ENCODE measurements at places on chromosomes 13 and 19.

DNA sequence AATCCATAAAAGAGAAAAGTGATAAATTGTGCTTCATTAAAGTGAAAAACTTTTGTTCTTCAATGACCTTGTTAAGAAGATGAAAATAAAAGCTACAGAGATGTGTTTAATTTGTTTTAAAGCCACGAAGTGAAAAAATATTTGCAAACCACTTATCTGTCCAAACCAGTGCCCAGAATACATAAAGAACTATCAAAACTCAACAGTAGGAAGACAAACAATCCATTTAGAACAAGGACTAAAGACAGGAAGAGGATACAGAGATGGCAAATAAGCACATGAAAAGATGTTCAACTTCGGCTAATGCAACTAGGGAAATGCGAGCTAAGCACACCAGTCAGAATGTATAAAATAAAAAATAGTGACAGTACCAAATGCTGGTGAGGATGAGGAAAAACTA is 15.0 kb downstream of the GJB6 start:
- no peak for DNase-seq

GRCh38 chr13:27918041-27918917 is 1.5 kb upstream of the PDX1 start:
- no peak for DNase-seq

DNA sequence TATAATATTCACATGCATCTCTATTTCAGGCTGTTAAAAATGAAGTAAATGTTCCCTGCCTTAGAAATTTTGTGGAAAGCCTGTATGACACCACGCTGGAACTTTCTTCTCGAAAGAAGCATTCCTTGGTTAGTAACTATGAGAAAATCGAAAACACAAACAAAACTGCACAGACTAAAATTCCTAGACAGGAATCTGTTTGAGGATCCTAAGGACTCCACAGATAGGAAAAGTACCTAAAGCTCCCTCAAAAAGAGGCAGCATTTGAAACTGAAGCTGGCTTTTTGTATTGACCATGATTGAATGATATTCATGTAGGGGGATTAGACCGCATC is 103.4 kb downstream of the FRY start:
- peak; percentile 41 for DNase-seq

- DNase-seq, result no peak
These were observed 25.1 kb downstream of the PPP1R37 start for GRCh38 chr19:45118106-45118505.

- DNase-seq, result no peak
These were observed 40.3 kb upstream of the ARHGEF7 start for GRCh38 chr13:111074826-111075225.

- no peak for DNase-seq
These were observed 14.0 kb downstream of the EXOSC8 start for GRCh38 chr13:37014609-37015008.

- DNase-seq, result no peak
These were observed 333.2 kb downstream of the FOXO1 start for GRCh38 chr13:40333226-40333625.

DNA sequence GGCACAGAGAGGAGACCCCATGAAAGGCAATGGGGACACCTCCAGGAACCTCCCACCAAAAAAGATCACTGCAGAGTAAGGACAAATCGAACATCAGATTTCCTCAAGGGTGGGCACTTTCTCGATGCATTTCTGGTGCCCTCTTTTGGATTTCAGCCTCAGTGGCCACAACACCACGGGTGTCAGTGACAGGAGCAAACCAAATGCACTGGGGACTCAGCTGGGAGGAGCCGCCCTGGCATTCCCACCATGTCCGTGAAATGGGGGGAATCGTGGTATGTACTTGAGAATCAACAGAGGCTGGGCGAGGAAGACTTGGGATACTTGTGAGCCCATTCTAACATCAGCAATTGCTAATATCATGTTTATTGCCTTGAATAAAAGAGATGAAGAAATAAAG is 16.3 kb downstream of the FAM187B start:
- DNase-seq, result no peak

GRCh38 chr19:18735752-18736151 is 52.3 kb downstream of the CRTC1 start:
- no peak for DNase-seq

- no peak for DNase-seq
These were observed 38.8 kb upstream of the ALOX5AP start for GRCh38 chr13:30696278-30697176.

GRCh38 chr13:77345150-77345780 is 18.4 kb upstream of the MYCBP2 start:
- DNase-seq, result no peak

DNA sequence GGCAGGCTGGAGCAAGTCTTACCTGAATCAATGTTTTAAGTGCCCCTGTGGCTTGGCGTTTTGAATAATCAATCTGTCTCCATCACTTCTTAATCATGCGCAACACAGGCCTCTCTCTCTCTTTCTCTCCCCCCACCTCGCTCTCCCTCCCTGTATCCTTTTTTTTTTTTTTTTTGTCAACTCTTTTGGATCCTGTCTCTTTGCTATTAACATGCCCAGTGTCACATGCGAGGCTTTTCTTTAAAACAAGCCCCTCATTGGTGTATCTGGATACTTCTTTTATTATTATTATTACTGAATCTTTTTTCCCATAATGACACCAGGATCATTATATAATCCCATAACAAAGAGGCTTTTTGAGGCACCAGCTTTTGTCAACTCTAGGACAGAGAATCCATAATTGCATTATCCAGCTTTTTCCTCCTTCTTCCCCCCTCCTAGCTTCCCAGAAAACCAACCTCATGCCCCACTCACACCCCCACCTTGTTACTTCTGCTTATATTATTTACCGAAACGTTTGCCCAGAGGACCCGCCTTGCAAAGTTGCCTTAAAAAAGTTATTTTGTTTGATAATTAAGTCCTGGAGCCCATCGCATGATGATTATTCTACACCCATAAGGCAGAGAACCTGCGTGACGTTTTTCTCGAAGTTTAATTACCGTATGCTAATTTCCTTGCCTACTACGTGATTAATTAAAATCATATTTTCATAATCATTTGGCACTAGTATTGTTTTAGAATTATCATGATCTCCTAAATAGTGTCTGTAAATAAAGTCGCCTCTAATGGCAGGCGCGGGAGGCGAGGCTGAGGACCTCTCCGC is 148.1 kb upstream of the ZNF536 start:
- no peak for DNase-seq

- DNase-seq, result no peak
These were observed 118.2 kb upstream of the SLC10A2 start for GRCh38 chr13:103184413-103184812.

DNA sequence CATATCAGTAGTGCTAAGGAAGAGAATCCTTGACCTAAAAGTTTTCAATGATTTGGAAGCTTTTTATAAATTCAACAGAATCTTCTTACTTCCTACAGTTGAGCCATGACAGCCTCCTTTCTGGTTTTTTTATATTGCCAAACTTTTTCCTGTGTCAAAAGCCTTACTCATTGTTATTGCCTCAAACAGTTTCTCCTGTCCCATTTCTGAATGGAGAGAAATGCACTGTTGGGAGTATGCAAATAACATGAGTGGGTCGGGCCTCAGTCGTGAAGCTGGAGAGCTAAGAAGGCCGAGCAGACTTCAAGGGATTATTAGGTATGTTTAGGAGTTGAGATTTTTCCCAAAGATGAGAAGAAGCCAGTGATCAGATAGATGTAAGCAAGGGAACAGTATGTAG is 766.4 kb upstream of the KLHL1 start:
- no peak for DNase-seq

GRCh38 chr19:16013851-16014840 is 62.1 kb upstream of the TPM4 start:
- no peak for DNase-seq

- no peak for DNase-seq
These were observed 1.0 kb downstream of the RTBDN start for GRCh38 chr19:12833418-12833737.

- DNase-seq, result no peak
These were observed 1471.4 kb upstream of the PCDH20 start for GRCh38 chr13:62887046-62887445.

- DNase-seq, result no peak
These were observed 58.6 kb upstream of the POSTN start for GRCh38 chr13:37657134-37657533.

DNA sequence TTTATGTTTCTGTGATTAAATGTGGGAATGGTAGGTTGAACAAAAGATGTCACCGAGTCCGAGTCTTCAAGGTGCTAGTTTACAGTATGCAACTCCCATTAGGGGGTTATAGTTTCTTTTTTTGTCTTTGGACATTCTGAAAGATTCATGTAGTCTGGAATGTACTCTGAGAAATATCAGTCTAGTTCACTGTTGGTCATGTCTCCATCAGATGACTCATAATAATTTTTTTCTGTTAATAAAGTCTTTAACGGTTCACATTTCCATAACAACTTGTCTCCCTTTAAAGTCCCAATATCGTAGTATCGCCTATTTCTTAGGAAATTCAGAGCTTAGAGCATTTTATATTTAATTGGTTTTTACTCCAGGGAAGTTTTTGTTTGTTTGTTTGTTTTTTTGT is 13.5 kb upstream of the ESD start:
- no peak for DNase-seq

- DNase-seq, result no peak
These were observed 86.3 kb downstream of the NBEA start for GRCh38 chr13:35028338-35028867.

- DNase-seq, result no peak
These were observed 8.2 kb upstream of the BBC3 start for GRCh38 chr19:47239152-47239551.

- no peak for DNase-seq
These were observed 1.1 kb upstream of the MVB12A start for GRCh38 chr19:17418710-17419109.

DNA sequence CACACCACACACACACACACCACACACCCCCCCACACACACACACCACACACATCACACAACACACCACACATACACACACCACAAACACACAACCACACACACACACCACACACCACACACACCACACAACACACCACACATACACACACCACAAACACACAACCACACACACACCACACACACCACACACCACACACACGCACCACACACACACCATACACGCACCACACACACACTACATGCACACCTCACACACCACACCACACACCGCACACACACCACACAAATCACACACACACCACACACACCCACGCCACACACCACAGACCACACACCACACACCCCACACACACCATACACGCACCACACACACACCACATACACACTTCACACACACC is 83.5 kb downstream of the ZNF557 start:
- DNase-seq, result no peak

DNA sequence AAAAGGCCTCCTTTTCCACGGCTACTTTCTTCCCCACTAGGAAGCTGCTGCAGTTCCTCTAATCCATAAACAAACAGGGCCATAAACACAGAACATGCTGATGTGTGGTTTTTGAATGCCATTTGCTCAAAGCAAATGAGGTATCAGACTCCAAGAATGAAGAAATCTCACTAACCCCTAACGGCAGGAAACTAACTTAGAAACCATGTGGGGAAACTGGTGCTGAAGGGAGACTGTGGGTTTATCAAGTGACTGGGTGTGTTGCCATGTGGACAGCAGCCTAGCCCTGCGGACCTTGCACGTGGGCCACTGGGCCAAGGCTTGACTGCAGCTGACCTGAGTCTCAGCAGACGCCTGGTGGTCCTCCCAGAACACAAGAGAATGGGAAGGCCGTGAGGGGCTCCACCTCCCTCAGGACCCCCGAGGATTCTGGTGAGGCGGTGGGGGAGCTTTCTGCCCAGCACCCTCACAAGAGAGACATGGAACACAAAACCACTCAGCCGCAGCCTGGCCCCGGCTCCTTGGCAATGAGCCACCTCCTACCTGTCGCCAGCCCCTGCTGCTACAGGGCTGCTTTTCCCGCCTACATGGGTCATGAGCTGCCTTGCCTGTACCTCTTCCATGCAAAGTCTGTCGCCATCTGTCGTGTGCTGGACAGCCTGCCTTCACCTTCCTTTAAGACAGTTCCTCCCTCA is 10.6 kb downstream of the SLC15A1 start:
- no peak for DNase-seq

GRCh38 chr19:3129112-3129511 is 6.7 kb upstream of the GNA15 start:
- no peak for DNase-seq

DNA sequence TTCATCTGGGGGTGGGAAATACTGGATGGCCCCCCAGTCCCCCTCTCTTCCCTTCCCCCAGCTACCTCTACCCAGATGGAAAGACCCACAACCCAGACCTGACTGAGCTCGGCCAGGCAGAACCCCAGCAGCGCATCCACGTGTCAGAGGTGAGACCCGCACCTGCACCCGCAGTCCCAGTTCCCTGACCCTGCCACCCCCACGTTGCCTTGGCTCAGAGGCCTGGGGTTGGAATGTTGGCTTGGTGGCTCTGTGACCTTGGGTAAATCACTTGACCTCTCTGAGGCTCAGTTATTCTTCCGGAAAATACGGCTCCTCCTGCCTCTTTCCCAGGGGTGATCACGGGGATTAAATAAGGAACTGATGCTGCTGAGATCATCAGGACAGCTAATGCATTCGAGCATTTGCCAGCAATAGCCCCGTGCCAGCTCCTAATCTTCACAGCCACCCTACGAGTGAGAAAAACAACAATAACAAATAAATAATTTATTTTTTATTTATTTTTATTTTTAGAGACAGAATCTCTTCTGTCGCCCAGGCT is 12.3 kb downstream of the CBLC start:
- no peak for DNase-seq

GRCh38 chr13:49063497-49063896 is 87.8 kb downstream of the FNDC3A start:
- DNase-seq, result no peak

- DNase-seq, result no peak
These were observed 105.4 kb upstream of the MBNL2 start for GRCh38 chr13:97116754-97117153.

- DNase-seq, result no peak
These were observed 550.7 kb upstream of the SLITRK5 start for GRCh38 chr13:87120476-87120875.

DNA sequence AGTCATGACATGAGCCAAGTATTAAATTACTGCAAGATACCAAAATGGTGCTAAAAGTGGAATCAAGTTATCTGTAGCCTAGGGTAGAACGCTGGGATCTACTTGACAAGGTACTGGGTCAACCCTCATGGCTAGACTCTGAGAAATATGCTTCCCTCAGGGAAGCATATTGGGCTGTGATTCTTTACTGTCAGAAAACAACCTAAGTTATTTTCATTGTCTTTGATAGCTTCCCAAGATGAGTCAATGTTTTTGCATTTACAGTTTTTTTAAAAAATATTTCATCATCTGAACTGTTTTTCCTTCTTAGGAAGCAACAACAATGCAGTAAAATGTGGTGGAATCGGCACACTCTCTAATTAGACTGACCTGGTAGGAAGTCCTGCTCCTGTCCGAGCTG is 218.0 kb downstream of the RGCC start:
- no peak for DNase-seq

GRCh38 chr19:50792272-50793250 is 2.3 kb downstream of the ACP4 start:
- no peak for DNase-seq

GRCh38 chr19:16025108-16026101 is 50.9 kb upstream of the TPM4 start:
- DNase-seq, result peak; percentile 93

Data from hepatic stellate cell (primary cell).